ENCODE measurements at places on chromosomes 12 and 14.

DNA sequence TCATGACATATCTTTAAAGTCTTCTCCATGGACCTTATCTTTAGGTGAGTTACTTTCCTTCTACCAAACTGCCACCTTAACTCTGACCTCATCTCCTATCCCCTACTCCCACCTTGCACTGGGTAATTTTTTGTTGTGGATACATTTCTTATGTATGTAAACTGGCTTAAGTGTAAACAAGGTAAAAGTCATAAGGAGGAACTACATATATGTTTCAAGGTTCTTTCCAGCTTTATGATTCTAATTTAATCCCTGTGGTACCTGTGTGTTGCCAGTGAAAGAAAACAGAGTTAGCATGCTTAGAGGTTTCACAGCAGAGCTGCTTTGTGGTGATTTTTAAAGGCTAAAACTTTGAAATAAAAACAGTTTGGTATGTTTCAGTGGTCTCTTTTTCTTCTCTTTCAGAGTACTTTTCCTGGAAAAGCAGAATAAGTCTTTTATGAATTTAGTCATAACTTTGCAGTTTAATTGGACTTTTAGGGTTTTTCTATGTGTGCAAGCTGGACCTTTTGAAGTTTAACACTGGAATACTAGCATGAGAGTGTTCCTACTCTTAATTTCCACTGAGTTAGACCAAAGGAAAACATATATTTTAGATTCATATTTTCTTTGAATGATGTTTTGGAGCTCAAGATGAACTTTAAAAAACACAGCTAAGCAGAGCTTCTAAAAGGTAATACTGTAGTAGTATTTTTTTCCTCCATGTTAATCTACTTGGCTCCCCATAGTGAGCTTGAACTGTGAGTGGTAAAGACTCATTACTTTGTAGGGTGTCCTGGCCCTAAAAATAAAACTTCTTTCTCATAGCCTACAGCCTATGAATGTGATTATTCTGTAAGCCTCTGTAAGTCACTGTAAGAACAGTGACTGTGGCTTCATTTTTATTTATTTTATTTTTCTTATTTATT, 105.4 kb downstream of the FUT8 start:
- DNase-seq, result no peak

- no peak for DNase-seq
These were observed 62.2 kb downstream of the KDM2B start for GRCh38 chr12:121518656-121519055.

DNA sequence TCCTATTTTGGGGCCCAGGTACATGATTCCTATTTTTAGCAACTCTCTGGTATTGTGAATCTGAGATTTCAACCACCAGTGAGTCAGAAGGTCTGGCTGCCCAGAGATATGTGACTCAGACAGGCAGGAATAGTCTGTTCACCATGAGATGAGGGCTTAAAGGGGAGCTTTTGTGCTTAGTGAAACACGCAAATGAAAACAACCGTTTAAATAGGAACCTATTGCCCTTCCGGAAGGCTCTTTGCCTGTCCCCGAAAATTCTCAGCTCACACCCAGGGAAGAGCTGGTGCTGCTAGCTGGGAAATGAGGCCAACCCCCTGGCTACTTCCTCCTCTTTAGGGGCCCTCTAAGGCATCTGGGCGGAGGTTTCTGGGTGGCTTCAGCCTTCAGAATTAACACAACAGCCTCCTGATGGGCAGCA, 283.6 kb downstream of the CACNA1C start:
- no peak for DNase-seq

- no peak for DNase-seq
These were observed 104.9 kb upstream of the NOVA1 start for GRCh38 chr14:26702721-26703230.

DNA sequence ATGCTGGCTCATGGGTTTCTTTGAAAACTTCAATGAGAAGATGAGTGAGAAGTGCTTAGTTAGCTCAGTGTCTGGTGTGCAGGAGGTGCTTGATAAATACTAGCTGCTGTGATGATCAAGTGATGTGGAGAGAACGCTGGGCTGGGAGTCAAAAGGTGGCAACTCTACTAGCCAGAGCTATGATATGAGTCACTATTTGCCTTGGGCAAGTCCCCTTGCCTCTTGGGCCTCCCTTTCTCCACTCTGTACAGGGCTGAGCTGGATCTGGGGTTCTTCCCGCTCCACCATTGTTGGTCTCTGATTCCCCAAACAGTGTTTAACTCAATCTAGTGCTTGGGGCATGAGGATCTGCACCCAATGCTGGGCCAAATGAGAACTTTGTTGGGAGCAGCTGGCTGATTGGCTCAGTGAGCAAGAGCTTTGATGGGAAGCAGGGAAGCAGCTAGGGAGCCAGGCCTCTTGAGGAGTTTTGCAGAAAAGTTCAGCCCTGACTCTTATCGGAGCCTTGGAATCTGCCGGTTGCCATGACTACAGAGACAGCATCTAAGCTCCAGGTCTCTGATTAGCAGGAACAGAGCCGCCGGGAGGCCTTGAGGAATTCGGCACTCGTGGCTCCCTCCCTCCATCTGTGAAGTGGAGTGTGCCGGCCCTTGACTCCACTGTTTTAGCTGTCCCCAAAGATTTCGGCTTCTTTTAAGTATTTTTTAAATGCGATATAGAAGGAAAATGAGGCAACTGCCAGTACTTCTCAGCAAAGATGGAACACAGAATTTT, 82.1 kb upstream of the HSPB8 start:
- DNase-seq, result no peak

DNA sequence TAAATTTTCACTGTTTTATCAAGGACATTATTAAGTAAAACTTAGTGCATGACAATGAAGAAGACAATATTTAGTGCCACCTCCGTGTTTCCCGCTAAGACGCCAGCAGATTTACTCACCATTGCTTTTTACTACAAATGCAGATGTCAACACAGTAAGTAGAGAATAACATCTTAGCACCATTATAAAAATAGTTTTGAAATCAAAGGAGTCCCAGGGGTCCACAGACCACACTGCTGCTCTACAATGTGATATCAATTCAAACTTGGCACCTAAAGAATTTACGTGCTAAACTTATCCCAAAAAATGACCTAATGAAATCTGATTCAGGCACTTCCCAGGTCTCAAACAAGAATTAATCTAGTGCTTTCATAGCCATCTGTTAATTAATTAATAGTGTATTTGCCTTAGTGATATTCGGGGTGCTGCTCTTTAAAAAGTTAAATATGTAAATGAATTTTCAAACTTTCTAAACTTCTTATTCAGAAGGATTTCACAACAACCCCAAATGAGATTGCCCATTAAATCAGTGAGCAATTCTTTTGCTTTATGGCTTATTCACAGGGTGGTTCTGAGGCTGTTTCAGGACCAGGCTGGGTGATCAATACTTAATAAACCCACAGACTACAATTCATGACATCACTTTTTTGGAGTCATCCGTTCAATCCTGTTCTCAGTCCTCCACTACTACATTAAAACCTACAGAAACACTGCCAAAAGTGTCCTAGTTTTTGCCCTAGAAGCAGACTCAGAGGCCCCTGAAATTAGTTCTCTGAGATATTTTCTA, 161.3 kb upstream of the LMNTD1 start:
- DNase-seq, result no peak

GRCh38 chr14:104676694-104677511, 12.5 kb upstream of the INF2 start:
- no peak for DNase-seq

Data from GM12891 (cell line).